ENCODE measurements at places on chromosomes 4 and X.

- no peak for DNase-seq
These were observed 21.4 kb downstream of the PHEX start for GRCh38 chrX:22053481-22053880.

DNA sequence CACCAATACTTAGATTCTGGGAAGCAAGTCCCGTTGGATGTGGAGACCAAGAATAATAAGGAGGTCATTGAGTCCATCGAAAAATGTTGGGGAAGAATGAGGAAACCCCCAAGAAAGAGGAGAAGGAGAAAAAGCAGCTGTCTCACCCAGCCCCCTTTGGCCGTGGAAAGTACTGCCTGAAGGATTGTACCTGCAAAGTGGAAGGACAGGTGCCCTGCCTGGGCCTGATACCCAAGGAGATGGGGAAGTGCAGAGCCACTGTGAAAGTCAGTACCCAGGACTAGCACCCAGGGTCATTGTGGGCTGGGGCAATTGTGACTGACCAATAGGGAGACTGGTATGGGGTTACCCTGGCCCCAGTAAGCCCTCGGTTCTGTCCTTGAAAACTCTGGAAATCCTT is 13.8 kb upstream of the CFAP299 start:
- DNase-seq: no peak

DNA sequence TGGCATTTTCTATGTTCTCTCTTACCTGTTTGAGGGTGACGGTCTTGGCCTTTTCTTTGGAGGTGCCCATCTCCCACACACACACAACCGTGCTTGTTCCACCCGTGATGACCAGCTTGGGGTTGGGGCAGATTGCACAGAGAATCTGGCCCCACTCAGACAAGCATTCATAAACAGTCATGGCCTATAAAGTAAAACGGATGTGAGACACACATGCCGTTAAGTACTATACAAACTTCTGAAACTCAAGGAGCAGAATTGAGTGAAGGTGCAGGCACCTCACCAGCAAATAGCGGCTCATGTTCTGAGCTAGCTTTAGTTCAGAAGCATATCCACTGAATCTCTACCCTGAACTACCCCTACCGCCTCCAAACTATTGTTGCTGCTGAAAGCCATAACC is 107.6 kb downstream of the CDS1 start:
- DNase-seq: no peak

DNA sequence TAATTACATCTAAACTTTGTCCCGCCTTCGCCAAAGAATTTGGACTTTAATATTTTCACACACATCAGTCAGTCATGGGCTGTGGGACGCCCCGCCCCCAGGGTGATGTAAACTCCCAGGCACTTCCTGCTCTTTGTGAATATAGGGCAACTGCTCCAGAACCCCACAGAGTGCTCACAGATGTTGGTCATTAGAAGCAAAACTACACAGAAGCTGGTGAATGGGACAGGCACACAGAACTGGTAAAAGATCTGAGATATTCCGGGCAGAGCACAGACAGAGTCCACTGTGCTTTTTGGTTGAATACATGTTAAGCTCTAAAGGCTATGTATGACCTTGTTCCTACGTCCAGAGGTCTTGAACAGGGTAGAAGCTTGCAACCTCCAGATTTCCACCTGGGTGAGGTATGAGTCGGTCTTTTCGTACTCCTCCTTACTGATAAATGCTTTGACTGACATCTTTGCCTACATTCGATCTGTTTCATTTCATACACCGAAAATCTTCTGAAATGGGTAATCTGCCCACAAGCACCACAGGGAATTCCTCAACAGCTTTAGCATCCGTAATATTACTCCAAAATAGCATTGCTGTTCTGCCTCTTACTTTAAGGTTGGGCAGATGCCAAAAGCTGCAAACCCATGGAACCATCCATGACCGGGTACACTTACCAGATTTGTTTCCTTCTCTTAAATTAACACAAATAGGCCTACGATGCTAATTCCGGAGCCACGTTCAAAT is 144.6 kb downstream of the AMELX start:
- DNase-seq: no peak

DNA sequence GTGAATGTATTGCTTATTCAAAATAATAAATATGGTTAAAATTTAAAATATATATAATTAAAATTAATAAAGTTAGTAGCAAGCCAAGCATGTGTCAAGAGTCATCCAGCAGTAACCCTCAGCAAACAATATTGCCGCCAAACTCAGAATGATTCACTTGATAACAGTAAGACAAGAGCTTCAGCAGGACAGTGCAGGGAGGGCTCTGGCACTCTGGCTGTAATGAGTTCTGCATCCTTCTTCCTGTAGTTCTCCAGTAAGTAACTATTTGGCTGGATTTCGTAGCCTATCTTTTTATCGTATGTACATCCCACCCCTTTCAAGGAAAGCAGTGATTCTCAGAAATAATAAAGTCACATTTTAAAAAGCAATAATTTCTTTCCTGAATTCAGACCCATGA is 17.6 kb downstream of the OTUD6A start:
- DNase-seq: no peak

- DNase-seq: peak; percentile 62
These were observed 7.9 kb upstream of the PTPN13 start for GRCh38 chr4:86586160-86586572.

DNA sequence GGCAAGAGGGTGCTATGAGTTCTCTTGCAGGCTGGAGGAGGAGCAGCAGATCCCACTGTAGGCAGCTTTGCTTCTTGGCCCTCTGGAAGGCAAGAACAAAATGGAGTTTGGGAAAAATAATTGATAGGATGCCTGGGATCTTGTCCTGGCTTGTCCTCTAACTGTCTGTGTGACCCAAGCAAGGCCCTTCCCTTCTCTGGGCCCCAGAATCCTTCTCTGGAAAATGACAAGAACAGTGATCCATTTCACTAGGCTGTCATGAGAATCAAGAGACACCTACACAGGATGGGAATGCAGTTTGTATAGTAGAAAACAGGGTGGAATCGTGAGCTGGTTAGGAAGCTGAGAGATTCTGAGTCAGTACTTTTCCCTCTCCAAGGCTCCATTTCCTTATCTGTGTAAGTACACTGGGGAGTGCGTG is 133.3 kb downstream of the PJA1 start:
- no peak for DNase-seq

- no peak for DNase-seq
These were observed at the start of gene ZCCHC12 for GRCh38 chrX:118823263-118824172. ZCCHC12 (plus strand) TSS chrX:118823824; CDS start chrX:118825245, 1,421 bp downstream.

- DNase-seq: no peak
These were observed 32.7 kb downstream of the ACE2 start for GRCh38 chrX:15567886-15568616.

DNA sequence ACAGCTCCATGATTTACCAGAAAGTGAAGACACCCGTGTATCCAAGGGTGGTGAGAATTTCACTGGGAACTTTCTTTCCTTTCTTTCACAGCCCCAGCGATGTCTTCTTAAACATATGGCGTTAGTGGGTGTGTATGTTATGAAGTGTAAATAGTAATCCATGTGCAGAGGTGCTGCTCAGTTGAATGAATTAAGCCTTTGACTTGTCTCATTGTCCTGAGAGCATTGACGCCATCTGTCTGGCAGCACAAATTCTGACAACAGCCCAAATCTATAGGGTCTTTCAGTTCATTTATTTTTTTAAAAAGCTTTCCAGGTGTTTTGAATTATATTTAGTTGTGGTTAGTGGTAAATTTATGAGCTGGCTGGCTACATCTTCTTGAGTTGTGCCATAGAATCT is 69.4 kb downstream of the CLCN5 start:
- DNase-seq: no peak

Data from LoVo (cell line).